ENCODE measurements at places on chromosomes 5 and 9.

GRCh38 chr9:93278144-93278543, 94.2 kb downstream of the WNK2 start:
- DNase-seq: no peak

DNA sequence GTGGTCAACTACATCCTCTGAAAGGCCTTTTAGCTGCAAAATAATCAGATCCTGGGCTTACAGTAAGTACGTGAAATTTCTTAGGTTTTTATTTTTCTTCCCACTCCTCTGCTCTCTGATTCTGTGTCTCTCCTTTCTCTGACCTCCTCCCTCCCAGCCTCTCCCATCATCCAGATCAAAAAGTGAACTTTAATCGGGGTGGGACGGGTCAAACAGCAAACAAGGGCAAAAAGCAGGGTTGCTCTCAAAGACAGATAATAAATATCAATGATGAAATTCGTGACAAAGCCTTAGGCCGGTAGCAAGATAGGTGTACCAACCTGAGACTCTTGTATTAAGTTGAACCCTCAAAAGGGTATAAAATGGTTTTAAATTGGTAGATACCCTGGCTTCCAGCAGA, 76.1 kb downstream of the RANBP17 start:
- no peak for DNase-seq

- no peak for DNase-seq
Observed at GRCh38 chr5:167985373-167985772, 306.1 kb upstream of the WWC1 start.

- no peak for DNase-seq
Observed at GRCh38 chr5:139382807-139383206, 290 bp downstream of the SLC23A1 start.

DNA sequence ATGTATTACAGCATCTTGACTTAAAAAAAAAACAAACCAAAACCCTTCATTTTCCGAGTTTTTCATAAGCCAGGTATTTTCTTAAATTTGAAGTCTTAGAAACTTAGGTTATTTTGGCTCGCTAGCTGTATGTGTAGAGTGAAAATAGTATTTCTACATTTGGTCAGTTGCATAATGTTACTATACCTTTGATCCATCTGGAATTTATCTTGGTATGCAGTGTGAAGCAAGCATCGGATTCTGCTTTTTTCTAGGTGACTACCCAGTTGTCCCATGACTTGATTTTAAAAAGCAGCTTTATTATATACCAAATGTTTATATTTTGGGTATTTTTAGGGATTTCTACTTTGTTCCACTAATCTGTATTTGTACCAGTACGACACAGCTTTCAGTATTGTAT, 27.7 kb downstream of the UBAP1 start:
- DNase-seq: no peak

- DNase-seq: no peak
Observed at GRCh38 chr9:133779516-133780403, 41.6 kb upstream of the SARDH start.

DNA sequence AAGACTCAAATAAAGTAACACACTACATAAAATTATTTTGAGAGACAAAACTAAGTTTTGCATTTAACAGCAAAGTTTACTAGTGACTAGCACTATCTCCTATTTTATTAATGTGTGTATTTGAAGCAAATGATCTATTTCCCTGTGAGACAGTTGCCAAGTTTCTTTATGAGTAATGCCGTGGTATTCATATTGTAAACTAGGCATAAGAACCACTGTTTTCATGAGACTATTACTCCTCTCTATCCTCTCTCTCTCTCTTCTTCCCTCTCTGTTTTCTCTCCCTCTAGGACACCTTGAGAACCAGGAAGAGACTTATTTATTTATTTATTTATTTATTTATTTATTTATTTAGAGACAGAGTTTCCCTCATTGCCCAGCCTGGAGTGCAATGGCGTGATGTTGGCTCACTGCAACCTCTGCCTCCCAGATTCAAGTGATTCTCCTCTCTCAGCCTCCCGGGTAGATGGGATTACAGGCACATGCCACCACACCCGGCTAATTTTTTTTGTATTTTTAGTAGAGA, 61.1 kb downstream of the MLANA start:
- DNase-seq: no peak

DNA sequence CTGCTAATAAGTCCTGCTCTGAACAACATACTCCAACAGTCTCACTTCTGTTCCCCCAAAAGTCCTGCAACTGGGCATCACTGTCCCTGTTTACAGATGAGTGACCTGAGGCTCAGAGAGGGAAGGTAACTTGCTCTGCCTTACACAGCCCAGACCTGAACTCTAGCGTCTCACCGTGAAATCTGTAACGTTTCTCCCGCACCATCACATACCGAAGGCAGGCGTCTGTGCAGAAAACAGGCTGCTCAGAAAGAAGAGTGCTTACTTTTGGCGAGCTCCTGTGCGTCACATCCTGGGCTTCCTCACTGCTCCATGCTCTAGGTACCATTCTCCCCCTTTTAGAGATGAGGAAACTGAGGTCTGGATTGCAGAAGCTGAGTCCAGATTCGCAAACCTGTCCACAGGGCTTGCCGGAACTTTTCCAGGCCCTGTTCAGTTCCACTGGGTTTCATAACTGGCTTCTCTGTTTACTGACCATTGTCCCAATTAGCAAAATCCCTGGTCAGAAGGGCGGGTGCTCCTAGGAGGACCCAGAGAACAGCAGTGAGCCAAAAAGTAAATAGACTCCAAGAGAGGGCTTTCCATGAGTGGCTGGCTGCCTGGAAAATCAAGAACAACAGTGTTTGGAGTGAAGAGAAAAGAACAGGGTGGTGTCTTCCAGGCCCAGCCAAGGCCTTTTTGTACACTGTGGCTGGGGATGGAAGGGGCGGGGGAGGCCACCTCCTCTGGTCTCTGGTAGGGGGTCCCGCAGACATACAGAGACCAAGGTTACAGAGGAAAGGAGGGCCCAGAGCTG, 27.1 kb downstream of the GSN start:
- DNase-seq: no peak

DNA sequence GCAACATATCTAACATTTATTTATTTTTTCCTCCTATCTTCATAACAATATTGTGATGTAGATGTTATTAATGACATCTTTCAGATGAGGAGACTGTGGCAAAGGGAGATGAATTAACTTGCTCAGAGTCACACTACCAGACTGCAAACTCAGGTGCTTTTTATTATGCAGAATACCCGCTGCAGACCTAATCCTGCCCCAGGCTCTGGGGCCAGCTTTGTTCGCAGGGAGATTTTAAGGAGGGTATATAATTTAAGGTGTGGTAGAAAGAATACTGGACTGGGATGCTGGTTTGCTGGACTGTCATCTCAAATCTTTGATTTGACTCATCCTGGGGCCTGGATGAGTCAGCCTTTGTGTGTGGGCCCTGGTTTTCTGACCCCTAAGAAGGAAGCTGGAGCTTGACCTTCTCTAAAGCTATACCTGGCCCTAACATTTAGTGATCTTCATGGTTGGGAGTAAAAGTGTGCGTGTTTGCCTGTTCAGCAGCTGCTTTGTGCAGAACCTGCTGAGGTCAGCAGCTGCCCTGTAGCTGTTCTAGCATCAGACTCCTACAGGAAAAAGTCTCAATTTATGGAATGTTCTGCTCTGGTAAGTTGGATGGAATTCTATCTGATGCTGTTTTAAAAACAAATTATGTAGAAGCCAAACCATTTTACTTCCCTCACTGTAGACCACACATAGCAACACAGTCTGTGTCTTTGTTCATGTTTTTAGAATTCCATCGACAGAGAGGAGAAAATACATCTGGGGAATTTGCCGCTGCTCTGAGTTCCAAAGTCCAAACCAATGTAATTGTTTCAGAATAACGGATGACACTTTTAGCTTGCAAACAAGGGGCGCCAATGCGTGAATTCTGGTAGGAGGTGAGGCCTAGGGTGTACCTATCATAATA, 4.5 kb downstream of the SLC36A1 start:
- DNase-seq: no peak

DNA sequence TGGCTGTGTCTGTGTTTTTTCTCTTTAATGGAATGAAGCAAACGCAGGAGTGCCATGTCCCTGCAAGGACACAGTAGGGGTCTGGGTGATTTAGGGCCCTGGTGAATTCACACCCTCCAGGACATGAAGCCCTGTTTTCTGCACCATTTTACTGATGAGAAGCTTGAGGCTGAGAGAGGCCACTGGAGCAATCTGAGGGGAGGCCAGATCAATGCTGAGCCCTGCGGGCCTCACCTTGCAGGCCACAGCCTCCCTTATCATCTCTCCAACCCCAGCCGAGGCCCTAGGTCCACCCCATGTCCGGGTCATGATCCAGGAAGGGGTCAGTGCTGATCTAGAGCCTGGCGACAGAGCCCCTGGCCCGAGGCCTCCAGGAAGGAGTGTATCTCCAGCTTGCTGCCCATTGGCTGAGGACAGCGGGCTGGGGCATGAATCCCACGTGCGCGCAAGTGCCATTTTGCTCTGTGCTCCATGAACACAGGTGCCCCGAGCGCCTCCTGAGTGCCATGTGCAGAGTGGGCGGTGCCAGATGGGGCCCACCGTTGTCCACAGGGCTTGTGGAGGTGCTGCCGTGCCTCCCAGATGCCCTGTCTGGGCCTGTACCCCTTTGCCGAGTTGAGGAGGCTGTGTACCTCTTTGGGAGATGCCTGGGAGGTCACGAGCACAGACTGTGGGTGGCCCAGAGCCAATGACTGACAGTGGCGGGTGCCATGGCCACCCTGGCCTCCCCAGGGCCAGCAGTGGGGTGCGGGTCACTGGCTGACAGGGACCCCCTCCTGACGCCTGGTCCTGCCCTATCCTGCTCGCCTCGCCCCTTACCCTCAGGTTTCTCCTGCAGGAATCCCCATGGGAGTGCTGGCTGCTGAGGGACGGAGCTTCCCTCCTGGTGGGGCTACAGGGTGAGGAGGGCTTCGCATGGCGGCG, 32.3 kb upstream of the LPCAT1 start:
- DNase-seq: no peak

DNA sequence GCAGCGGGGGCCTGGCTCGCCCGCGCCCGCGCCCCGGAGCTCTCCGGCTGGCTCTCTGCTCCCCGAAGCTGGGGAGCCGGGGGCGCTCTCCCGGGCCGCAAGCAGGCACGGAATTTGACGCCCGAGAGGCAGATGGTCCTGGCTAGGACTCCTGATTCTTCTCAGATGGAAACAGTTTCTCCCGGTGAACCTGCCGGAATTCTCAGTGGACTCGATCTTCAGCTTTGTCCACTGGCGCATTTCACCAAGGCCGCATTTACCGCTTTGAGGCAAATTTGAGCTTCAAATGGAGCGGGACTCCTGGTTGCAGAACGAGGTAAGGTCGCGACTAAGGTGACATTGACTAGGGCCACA, 305.7 kb upstream of the KCNN2 start:
- DNase-seq: no peak

DNA sequence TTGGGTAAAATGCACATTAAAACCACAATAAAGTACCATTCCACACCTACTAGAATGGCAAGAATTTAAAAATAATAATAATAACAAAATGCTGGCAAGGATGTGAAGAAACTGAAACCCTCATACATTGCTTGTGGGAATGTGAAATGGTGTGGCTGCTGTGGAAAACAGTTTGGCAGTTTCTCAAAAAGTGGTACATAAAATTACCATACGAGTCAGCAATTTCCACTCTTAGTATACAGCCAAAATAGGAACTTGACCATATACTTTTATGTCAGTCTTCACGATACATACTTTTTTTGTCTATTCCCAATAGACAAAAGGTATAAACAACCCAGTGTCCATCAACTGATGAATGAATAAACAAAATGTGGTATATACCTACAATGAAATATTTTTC, 15.6 kb downstream of the FKBP15 start:
- DNase-seq: no peak

DNA sequence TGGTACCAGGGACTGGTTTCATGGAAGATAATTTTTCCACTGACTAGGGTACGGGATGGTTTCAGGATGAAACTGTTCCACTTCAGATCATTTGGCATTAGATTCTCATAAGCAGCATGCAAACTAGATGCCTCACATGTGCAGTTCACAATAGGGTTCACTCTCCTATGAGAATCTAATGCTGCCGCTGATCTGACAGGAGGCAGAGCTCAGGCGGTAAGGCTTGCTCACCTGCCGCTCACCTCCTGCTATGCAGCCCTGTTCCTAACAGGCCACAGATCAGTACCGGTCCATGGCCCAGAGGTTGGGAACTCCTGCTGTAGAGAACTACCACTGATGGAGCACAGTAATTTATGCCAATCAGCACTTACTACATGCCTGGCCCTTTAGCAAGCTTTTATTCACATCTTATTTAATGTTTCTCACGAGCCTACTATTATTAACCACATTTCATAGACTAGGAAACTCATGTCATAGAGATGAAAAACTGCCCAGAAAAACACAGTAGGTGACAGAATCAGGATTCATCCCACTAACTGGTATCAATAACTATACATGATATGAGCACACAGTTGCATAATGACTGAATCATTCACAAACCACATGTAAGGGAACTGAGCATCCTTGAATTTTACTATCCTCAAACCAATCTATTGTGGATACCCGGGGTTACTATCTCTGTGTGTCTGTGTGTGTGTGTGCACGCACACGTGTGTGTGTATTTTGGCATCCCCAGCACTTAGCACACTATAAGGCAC, 46.5 kb downstream of the SVEP1 start:
- no peak for DNase-seq

DNA sequence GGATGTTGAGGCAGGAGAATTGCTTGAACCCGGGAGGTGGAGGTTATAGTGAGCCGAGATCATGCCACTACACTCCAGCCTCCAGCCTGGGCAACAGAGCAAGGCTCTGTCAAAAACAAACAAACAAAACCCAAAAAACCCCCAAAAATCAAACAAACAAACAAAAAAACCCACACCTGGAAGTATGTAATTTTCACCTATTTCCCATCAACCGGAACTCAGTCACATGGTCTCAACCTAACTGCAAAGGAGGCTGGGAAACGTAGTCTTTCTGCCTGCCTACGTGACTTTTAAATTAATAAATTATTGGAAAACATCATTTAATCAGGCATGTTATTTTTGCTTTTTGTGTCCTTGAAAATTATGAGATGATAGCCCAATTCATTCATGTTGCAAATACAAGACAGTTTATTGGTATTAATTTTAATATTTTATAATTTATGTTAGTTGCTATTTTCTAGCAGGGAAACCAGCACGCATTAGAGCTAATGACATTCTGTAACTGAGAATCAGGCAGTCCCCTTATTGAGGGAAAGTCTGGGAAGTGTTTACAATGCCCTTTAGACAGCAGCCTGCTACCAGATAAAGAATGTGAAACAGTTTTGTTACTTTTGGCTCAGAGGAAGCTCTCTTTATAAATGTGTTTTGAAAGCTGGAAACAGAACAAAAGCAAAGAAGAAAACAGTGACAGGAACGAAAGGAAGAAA, 110.3 kb downstream of the NXNL2 start:
- no peak for DNase-seq

DNA sequence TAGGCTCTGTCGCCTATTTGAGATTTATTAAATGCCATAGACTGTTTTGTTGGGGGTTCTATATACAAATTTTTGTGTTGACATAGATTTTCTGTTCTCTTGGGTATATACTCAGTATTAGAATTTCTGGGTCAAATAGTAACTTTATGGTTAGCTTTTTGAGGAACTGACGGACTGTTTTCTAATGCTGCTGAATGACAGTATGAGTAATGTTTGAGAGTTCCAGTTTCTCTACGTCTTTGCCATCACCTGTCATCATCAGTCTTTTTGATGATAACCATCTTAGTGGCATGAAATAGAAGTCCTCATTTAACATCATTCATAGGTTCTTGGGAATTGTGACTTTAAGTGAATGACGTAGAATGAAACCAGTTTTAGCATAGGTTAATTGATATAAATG, 60.1 kb downstream of the CCDC171 start:
- no peak for DNase-seq
